ENCODE measurements at places on chromosomes 3 and 15. TPM values are rescaled to one million over a fixed set of nuclear protein-coding genes. Genes with fewer than 3 reads are reported as not detected.

DNA sequence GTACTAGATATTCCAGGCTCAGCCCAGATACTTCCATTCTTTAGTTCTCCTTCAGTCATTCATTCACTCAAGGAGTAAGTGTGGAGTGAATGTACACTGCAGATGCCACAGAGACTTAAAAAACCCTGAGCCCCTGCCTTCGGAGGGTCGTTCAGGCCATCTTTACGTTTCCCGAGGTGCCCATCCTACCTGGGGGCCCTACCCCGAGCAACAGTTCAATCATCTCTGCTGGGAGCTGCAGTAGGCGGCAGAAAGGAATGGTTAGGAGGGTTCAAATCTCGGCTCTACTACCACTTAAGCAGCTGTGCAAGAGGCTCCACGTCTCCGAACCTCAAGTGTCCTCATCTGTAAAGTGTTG lies 613 bp downstream of the SEC13 start:
- H3K27me3 ChIP-seq = no peaks in the 10 kb centered on the region
- peaks cover 44% of the 10 kb centered on the region for H3K36me3 ChIP-seq
- DNase-seq = no peak

- no peak overlapping the region for H3K4me3 ChIP-seq
- peaks cover 27% of the 10 kb centered on the region for H3K4me1 ChIP-seq
- peak overlapping the region; percentile 15 for H3K27ac ChIP-seq
- no peak for DNase-seq
- H3K36me3 ChIP-seq = peaks cover 60% of the 10 kb centered on the region
- H3K27me3 ChIP-seq = no peaks in the 10 kb centered on the region
These were observed 73.6 kb upstream of the ACAD9 start for GRCh38 chr3:128805772-128806171.

- H3K36me3 ChIP-seq = no peaks in the 10 kb centered on the region
- peaks cover 9% of the 10 kb centered on the region for H3K4me1 ChIP-seq
- H3K27me3 ChIP-seq = no peaks in the 10 kb centered on the region
- no peak overlapping the region for H3K4me3 ChIP-seq
These were observed 419.5 kb upstream of the C2CD4B start for GRCh38 chr15:62584301-62585235.

DNA sequence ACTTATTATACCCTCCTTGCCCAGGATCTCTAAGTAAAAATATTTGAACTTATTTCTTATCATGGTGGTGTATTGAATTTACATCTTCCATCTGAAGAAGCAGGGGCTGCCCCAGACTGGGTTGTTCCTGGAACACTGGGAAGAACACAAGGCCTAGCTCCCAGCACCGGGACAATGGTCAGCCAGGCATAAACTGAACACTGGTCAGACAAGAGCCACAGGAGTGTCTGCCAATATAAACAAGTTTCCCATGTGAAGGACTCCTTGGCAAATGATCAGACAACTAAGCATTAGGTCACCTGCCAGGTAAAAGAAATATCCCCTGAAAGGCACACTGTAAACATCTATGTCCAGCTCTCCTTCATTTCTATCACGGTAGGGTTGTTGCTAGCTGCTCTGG lies 172.4 kb downstream of the ATP8B4 start:
- H3K36me3 ChIP-seq = no peaks in the 10 kb centered on the region
- no peaks in the 10 kb centered on the region for H3K4me1 ChIP-seq
- H3K4me3 ChIP-seq = no peak overlapping the region
- no peak for DNase-seq
- no peak overlapping the region for H3K27ac ChIP-seq

DNA sequence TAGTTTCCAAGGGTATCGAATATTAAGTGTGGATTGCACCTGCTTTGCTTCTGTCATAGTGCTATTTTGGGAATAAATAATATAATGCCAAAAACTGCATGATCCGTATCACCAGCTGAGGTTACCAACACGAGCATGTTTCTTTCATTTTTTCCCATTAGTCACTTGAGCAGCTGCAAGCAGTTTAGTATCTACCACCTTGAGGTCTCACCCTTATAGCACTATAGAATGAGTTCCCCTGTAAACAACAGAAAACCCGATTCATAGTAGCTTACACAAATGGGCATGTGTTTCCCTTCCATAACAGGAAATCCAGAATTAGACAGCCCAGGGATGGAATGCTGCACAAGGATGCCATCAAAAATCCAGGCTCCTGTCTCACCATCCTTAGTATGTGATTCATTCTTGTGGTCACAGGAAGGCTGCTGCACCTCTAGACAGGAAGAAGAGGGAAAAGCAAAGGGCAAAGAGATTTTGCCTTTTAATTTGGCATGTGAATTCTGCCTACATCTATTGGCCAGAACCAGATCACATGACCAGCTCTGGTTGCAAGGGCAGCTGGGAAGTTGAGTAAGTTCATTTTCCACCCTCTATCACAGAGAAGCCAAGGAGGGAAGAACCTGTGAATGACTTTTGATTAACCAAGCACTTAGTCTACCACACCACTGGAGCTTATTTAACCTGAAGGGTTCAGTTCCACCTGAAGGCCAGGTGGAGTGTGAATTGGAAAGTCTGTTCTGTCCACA lies 91.3 kb upstream of the SLC25A36 start:
- no peaks in the 10 kb centered on the region for H3K4me1 ChIP-seq
- H3K4me3 ChIP-seq = no peak overlapping the region
- H3K27me3 ChIP-seq = no peaks in the 10 kb centered on the region

The CCR4 gene
- total RNA-seq = not detected

- H3K27me3 ChIP-seq = no peaks in the 10 kb centered on the region
- no peaks in the 10 kb centered on the region for H3K36me3 ChIP-seq
- no peak for DNase-seq
- H3K4me1 ChIP-seq = no peaks in the 10 kb centered on the region
- no peak overlapping the region for H3K27ac ChIP-seq
These were observed 1.1 kb downstream of the SLC24A5 start for GRCh38 chr15:48121849-48122248.

The FBXO22 gene
- 63.6 TPM for total RNA-seq

The EXD1 gene
- total RNA-seq = not detected

DNA sequence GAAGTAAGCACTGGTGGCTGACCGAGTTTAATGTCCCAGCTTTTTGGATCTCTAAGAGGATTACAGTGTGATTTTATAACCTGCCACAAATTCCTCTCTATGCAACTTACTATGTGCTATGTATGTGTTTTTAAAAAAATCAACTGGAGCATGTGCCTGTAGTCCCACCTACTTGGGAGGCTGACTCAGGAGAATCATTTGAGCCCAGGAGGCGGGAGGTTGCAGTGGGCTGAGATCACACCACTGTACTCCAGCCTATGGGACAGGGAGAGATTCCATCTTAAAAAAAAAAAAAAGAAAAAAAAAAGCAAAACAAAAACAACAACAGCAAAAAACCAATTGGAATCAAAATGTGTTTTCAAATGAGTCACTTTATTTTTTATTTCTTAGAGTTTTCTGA lies 29.6 kb downstream of the DUT start:
- no peaks in the 10 kb centered on the region for H3K27me3 ChIP-seq
- H3K4me1 ChIP-seq = peaks cover 23% of the 10 kb centered on the region
- DNase-seq = no peak
- H3K36me3 ChIP-seq = no peaks in the 10 kb centered on the region

The C3orf33 gene
- total RNA-seq = 2.1 TPM
